Activated CD4-positive, alpha-beta T cell treated with anti-CD3 and anti-CD28 coated beads, Interleukin-2, amount 50 U/mL, for 4 hours (primary cell): ENCODE measurements at places on chromosomes 2 and 18.
A peak's percentile ranks its signal among the peaks of the same experiment; 100 is the strongest.

- no peak for DNase-seq
Measured at GRCh38 chr18:23460285-23461273, 7.5 kb downstream of the RIOK3 start.

- DNase-seq, result no peak
Measured at GRCh38 chr18:35770376-35771014, 189.0 kb downstream of the GALNT1 start.

- no peak for DNase-seq
Measured at GRCh38 chr2:237980751-237981150, 13.9 kb downstream of the UBE2F start.

DNA sequence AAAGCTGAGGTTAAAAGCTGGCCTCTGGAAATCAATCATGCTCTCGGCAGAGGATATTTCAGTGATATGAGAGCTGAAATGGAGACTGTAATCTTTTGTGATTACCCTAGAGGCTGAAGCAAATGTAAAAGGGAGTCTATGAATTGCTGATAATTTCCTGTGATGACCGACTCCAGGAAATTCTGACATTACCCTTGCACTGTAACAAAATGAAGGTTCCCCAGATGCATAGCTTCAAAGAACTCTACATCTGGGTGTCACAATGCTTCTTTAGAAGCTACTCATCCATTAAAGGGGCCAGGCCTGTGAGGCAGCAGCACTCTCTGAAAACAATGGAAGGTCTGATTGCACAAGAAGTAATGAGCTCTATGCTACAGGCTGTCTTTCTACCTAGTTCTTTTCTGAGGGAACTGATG is 268.2 kb upstream of the SESTD1 start:
- no peak for DNase-seq

- no peak for DNase-seq
Measured at GRCh38 chr2:200592406-200593075, 6.7 kb downstream of the AOX1 start.

DNA sequence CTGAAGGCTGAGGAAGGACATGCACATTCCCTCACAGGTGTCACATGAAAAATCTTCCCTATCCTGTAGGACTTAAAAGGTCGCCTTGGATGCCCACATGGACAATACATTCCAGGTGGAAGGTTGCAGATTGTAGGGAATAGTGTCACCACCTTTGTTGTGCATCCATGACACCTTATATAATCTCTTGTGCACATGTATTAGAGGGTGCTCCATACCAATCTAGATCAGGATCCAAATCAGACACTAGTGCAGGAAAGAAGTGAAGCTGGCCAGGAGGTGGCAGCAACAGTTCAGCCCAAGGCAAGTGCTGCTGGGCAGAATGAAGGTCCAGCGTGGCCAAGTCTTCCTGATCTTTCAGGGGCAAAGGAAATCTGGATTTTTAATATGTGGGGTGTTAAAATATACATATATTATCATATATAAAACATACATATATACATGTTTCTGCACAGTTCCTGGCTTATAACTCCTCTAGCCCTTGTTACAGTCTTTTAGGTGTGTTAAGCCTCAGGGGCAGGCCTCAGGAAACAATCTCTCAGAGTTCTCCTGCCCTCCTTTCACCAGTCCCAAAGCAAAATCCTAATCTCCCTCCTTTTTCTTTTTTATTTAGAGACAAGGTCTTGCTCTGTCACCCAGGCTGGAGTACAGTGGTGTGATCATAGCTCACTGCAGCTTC is 16.6 kb downstream of the NIF3L1 start:
- peak; percentile 34 for DNase-seq
